ENCODE measurements at places on chromosomes 1 and 21. TPM values are rescaled to one million over a fixed set of nuclear protein-coding genes. Genes with fewer than 3 reads are reported as not detected.

COL9A2 gene
- 2.1 TPM for total RNA-seq

ANGPTL3 gene
- total RNA-seq, result not detected

PAQR6 gene
- total RNA-seq, result 0.33 TPM

GJA9 gene
- total RNA-seq, result not detected

UBASH3A gene
- not detected for total RNA-seq

- no peaks in the 10 kb centered on the region for H3K4me1 ChIP-seq
- H3K36me3 ChIP-seq, result no peaks in the 10 kb centered on the region
- H3K4me3 ChIP-seq, result no peak overlapping the region
- no peaks in the 10 kb centered on the region for H3K27me3 ChIP-seq
Observed at GRCh38 chr1:98342566-98342965, 319.0 kb upstream of the SNX7 start.

DNA sequence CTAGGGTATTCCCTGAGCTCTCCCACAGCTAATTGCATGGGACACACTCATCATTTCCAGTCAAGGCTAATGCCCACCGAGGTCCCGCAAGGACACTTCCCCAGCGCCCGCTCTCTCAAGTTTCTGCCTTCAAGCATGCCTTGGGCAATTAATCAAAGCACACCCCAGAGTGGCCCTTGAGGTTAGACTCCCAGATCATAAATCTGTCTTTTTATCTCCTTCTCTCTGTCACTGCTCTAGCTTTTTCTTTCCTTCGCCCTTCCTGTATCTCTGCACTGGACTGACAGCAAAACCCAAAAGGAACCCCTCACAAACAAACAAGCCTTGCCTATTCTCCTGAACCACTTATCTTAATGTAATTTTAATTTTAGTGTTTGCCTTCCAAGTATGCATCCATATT lies 7.9 kb upstream of the EXOSC10 start:
- no peak overlapping the region for H3K4me3 ChIP-seq
- peaks cover 13% of the 10 kb centered on the region for H3K36me3 ChIP-seq
- DNase-seq, result no peak
- no peaks in the 10 kb centered on the region for H3K4me1 ChIP-seq

DNA sequence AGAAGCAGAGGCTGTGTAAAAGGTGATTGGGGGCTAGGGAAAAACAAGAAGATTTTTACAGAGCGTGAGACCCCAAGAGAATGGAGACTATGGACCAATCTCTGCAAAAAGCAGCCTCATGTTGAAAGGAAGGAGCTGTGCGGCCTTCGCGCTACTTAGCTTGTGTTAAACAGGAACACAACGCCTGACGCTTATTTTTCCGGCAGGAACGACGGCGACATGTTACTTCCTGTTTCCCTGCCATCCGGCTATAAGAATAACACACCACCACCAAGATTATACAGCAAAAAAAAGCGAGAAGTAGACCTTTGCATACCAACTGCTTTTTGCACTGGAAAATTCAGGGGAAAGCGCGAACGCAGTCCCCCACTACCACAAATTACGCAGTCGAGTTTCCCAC lies 272.7 kb downstream of the FAM72C start:
- H3K36me3 ChIP-seq, result no peaks in the 10 kb centered on the region
- H3K4me3 ChIP-seq, result no peak overlapping the region
- no peak overlapping the region for H3K27ac ChIP-seq

DNA sequence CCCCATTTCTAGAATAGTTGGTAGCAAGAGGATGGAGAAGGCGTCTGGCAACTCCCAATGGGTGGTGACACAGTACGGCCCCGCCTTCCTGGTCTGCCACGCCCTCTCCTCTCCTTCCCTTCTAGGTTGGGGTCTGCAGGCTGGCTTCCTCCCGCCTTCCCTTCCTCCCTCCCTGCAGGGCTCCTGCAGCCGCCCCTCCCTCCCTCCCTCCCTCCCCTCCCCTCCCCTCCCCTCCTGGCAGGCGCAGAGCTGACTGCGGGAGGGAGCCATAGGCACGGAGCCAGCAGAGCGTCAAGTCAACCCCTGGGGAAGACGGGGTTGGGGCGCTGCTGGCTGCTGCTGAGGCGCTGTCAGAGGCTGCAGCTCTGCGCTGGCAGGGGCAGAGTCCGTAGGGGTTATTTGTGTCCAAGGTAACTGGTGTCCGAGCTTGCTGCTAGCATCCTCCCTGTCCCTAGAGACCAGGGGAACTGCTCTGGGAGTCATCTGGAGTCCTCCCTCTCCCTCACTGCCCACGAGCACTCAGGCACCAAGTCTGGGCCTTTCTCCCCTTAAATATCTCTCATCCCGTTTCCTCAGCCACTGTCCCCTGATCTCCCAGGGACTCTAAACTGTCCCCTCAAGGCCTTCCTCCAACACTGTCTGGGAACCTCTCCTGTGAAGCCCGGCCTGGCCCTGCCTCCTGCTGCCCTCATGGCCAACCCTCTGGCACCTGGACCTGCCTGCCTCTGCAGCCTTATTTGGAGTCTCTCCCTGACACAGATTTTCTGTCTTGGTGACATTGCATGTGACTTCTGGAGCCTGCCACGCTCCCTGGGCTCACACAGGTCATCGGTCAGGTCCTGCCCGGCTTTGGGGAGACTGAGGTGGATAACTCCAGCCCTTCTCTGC lies 57.4 kb upstream of the ACOT11 start:
- no peak for DNase-seq
- H3K27ac ChIP-seq, result no peak overlapping the region
- peaks cover 7% of the 10 kb centered on the region for H3K4me1 ChIP-seq
- no peaks in the 10 kb centered on the region for H3K36me3 ChIP-seq

GRCh38 chr1:22143065-22144033 lies at the start of gene WNT4:
Gene WNT4 (minus strand): TSS chr1:22143097. CDS start chr1:22142922, 175 bp downstream.
- H3K27ac ChIP-seq, result no peak within 1 kb of the TSS
- no peak within 1 kb of the TSS for H3K4me3 ChIP-seq
- no peaks in the 10 kb centered on the region for H3K4me1 ChIP-seq
- no peak for DNase-seq
- H3K36me3 ChIP-seq, result no peaks in the 10 kb centered on the region

DNA sequence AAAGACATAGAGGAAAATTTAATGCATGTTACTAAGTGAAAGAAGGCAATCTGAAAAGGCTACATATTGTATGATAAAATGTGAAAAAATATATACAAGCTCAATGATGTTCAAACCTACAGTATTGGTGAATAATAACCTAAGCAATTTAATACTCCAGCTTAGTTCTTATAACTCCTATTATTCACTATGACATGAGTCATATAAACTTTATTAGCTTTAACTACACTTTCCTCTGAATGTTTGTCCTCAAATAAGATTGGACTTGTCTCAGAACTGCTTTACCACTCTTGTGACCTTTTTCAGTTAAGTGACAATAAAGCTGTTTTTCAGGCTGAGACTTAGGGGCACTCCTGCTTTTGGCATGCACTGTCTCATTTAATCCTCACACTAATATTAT lies 50.9 kb downstream of the CNST start:
- no peak for DNase-seq
- no peaks in the 10 kb centered on the region for H3K27me3 ChIP-seq
- peaks cover 4% of the 10 kb centered on the region for H3K4me1 ChIP-seq
- no peaks in the 10 kb centered on the region for H3K36me3 ChIP-seq
- no peak overlapping the region for H3K4me3 ChIP-seq
- H3K27ac ChIP-seq, result no peak overlapping the region

- H3K36me3 ChIP-seq, result no peaks in the 10 kb centered on the region
- no peak overlapping the region for H3K27ac ChIP-seq
Observed at GRCh38 chr1:209686322-209686721, 11.1 kb downstream of the G0S2 start.

DNA sequence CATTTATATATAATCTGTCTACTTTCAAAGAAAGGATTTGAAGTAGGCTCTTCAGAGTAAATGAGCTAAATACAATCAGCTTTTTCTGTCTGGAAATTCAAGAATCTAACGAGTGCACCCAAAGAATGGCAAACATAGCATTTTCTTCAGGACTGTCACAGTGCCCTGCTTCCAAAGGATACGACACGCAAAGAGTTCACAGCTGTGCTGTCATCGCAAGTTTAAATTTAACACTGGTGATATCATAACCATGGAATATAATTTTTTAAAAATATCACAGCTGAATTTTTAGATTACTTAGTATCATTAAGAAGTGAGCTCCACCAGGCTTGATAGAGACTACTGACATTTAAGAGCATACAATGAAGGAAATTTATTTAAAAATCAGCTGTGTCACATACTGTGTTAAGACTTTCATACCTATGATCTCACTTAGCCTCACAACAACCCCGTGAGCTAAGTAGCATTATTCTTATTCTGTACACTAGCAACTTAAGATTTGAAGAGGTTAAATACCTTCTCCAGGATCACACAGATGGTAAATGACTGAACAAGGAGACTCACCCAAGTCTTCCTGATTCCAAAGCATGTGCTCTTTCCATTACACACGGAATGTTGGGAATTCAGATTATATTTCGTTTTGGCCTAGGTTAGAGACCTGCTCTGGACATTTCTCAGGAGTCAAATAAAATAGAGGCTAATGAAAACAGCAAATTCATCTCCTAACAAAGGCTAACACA lies 46.2 kb upstream of the PRRX1 start:
- peaks cover 15% of the 10 kb centered on the region for H3K4me1 ChIP-seq
- no peak overlapping the region for H3K4me3 ChIP-seq
- no peak overlapping the region for H3K27ac ChIP-seq
- no peaks in the 10 kb centered on the region for H3K27me3 ChIP-seq
- DNase-seq, result no peak

- no peak overlapping the region for H3K27ac ChIP-seq
- H3K4me3 ChIP-seq, result no peak overlapping the region
- H3K27me3 ChIP-seq, result no peaks in the 10 kb centered on the region
- DNase-seq, result no peak
- H3K36me3 ChIP-seq, result no peaks in the 10 kb centered on the region
- H3K4me1 ChIP-seq, result no peaks in the 10 kb centered on the region
Observed at GRCh38 chr1:48194801-48195200, 27.7 kb upstream of the SLC5A9 start.
